ENCODE measurements at places on chromosomes 6 and 20. TPM values are rescaled to one million over a fixed set of nuclear protein-coding genes. Genes with fewer than 3 reads are reported as not detected.
A peak's percentile ranks its signal among the peaks of the same experiment; 100 is the strongest.

DNA sequence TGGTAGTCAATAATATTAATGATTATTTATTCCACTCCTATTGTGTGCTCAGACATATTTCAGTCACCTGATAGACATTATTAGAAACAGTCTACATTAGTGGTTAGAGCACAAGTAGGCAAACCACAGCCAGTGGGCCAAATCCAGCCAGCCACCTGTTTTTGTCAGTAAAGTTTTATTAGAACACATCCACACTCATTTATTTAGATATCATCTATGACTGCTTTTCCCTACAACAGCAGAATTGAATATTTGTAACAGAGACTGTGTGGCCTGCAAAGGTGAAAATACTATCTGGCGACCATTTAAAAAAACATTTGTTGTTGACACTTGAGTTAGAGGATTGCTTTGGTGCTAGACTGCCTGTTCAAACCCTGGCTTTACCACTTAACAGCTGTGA, 220.0 kb upstream of the ZFP64 start:
- no peak for DNase-seq
- peak overlapping the region; percentile 96 for H3K27ac ChIP-seq
- H3K36me3 ChIP-seq, result peaks cover 7% of the 10 kb centered on the region
- H3K27me3 ChIP-seq, result no peaks in the 10 kb centered on the region

DNA sequence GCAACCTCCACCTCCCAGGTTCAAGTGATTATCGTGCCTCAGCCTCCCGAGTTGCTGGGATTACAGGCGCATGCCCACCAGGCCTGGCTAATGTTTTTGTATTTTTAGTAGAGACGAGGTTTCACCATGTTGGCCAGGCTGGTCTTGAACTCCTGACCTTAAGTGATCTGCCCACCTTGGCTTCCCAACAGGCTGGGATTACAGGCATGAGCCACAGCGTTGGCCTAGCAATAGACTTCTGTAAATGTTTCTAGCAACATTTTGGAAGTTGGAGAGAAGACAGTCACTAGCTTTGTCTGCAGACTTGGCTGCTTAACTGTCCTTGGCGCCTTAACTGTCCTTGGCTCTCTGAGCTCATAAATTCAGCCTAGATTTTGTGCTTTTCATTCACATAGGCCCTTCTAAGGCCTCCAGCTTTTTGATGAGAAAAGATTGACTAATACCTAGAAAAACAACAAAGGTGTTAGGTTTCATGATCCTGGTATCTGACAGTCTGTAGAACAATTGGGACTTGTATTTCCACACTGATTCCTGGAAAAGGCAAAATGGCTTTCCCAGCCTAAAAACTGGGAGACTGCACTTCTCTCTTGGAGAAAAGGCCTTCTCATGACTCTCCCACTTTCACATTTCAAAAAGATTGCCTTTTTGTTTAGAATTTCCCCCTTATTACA, 49.7 kb downstream of the OR2B2 start:
- no peak overlapping the region for H3K27ac ChIP-seq
- H3K4me3 ChIP-seq, result no peak overlapping the region
- H3K4me1 ChIP-seq, result peaks cover 41% of the 10 kb centered on the region

The BFSP1 gene
- total RNA-seq, result 2.2 TPM

DNA sequence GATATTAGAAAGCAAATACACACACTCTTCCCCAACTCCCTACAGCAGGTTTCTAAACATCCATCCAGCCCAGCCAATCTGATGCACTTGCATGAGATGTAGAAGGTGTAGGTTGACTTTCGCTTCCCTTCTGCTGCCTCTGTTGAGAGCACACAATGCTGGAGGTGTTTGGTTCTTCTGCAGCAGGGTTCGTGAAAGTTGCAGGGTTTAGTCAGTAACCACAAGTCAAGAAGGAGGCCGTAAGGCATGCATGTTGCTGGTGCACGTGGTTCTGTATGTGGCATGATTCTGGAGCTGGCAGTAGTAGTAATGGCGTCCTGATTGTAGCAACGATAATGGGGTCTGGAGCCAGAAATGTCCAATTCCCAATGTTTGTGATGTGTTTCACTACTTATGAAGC, 53.0 kb downstream of the DEK start:
- no peak overlapping the region for H3K27ac ChIP-seq
- H3K4me1 ChIP-seq, result peaks cover 17% of the 10 kb centered on the region
- peak; percentile 29 for DNase-seq
- H3K27me3 ChIP-seq, result no peaks in the 10 kb centered on the region
- H3K4me3 ChIP-seq, result no peak overlapping the region
- H3K36me3 ChIP-seq, result peaks cover 2% of the 10 kb centered on the region

The MCHR2 gene
- not detected for total RNA-seq
